ENCODE measurements at places on chromosomes 2 and 18. TPM values are rescaled to one million over a fixed set of nuclear protein-coding genes. Genes with fewer than 3 reads are reported as not detected.
A peak's percentile ranks its signal among the peaks of the same experiment; 100 is the strongest.

GRCh38 chr2:3670376-3670775 lies 12.4 kb downstream of the ALLC start:
- no peak for DNase-seq

DNA sequence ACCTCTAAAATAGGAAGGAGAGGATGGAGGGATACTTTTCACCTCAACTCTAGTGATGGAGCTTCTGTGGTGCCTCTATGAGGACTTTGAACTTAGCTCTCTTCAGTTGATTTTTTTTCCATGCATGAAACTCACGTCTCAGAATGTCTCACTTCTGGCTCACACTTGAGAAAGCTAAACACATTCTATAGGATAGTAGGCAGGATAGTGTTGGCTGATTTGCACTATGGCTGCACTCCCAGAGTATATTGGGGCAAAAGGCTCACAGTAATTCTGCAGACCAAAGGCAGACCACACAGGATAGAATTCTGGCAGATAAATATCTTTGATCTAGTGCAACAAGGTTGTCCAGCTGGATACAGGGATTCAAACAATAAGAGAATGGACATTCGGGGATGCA lies 1093.5 kb downstream of the LRP1B start:
- DNase-seq, result no peak

GRCh38 chr2:44935729-44936098 lies 5.8 kb upstream of the SIX3 start:
- no peak for DNase-seq

DNA sequence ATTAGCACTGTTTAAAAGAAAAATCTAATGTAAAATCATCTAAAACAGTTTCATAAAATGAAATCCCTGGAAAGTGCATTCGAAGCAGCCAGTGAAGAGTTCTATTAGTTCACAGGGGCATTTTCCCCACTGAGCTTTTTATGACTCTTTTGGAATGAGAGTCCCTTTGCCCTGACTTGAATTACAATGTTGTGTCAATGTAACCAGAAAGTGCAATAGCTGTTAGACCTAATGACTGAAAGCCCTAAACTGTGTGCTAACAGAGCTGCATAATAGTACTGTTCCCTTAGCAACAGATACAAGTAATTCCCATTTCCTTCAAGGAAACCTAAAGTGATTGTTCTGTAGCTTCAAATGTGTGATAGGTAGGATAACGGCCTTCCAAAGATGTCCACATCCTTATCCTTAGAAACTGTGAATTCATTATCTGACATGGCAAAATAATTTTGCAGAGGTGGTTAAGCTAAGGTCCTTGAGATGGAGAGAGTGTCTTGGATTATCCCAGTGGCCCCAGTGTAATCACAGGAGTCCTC lies 134.4 kb downstream of the L3MBTL4 start:
- no peak for DNase-seq

- DNase-seq, result no peak
Measured at GRCh38 chr18:76405280-76405679, 89.8 kb downstream of the ZNF516 start.

DNA sequence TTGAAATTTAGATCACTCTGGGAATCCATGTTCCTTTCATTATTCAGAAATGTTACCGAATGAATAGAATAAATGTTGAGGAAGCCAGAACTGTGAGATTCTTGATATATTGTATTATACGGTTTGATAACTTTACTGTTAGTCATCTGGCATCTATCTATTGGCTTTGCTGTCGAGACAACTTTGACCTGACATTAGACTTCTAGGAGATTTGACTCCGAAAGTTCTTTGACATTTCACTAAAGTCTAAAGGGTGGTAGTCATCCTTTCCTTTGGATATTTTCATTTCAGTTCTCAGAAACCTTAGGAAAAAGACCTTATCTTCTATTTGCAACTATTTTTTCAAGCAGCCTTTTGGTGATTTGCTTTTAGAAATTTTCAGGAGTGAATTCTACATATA lies 1.9 kb downstream of the BMPR2 start:
- no peak for DNase-seq

DNA sequence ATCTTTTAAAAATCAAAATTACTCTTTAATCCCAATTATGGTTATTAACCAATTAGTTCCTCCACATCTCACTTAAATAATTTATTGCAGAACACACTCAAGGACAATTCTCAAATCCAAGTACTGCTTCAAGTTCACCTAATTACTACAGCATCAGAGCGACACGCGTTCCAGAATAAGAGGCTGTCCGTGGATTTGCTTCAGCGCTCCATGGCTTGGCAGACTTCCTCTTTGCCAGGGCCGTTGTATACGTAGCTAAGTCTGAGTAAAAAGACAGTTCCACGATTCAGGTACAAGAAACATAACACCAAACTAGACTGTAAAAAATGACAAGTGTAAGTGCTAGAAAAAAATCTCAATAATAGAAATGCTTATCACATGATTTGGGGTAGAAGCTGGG lies 153.2 kb upstream of the MYT1L start:
- DNase-seq, result peak; percentile 71

GRCh38 chr2:108858894-108859293 lies 72.3 kb downstream of the CCDC138 start:
- no peak for DNase-seq

DNA sequence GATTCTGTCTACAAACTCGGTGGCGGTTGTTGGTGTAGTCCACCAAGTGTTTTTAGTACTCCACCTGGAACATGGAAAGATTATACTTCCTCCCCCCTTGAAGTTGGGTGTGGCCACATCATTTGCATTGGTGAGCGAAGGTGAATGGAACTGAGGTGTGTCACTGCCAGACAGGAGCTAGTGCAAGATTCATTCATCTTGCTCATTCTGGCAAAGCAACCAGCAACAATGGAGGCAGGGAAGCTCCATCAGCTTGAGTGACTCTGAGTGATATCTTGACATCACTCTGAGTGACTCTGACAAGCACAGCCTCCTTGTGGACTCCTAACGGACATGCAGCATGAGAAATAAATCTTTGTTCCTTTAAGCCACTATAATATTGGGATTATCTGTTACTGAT lies 54.7 kb upstream of the SLC1A4 start:
- no peak for DNase-seq

DNA sequence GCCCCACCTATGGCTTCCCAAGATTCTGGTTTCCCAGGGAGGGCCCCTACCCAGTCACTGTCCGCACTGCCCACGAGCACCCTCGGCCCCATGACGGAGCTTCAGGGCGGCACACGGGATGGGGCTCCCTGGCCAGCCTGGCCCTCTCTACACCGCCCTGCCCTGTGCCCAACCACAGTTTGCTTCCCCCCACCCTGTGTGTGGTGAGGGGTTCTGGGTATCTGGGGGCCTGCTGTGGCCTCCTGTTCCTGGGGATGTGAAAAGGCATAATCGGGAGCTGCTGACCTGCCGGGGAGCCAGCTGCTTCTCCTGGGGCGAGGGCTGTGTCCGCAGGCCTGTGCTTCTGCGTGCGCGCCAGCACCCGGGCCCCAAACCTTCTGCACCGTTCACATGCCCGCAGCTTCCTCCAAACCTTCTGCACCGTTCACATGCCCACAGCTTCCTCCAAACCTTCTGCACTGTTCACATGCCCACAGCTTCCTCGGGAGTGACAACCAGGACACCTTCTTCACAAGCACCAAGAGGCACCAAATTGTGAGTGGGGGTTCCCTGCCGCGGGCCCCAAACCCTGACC lies 12.4 kb downstream of the ANO7 start:
- no peak for DNase-seq

GRCh38 chr2:219718066-219718465 lies 90.6 kb downstream of the SLC4A3 start:
- DNase-seq, result no peak

- no peak for DNase-seq
Measured at GRCh38 chr2:63040586-63040985, 10.0 kb upstream of the OTX1 start.

- DNase-seq, result peak; percentile 59
Measured at GRCh38 chr2:19349911-19350677, 8.3 kb downstream of the OSR1 start.

- no peak for DNase-seq
Measured at GRCh38 chr2:163187995-163188655, 349.6 kb upstream of the KCNH7 start.

GRCh38 chr2:149702571-149702970 lies 115.0 kb upstream of the MMADHC start:
- peak; percentile 27 for DNase-seq

DNA sequence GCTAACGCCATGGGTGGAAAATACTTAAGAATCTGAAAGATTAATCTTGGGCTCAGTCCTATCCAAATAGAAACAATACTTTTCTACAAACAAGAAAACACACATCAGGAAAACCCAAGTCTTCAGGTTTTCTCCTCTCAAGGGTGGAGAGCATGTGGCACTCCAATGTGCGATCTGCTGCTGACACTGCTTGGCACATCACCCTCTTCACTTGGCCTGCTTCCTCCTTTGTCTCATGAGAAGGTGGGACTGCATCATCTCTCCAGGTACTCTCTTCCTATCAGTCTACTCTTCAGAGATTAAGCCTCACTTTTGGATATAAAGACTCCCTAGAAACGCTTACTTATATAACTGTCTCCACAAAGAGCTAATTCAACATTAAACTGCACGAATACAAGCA lies 26.4 kb downstream of the HDLBP start:
- no peak for DNase-seq

GRCh38 chr2:40374543-40375240 lies 77.2 kb downstream of the SLC8A1 start:
- DNase-seq, result no peak

- no peak for DNase-seq
Measured at GRCh38 chr2:124369181-124369580, 344.1 kb downstream of the CNTNAP5 start.

- DNase-seq, result no peak
Measured at GRCh38 chr2:61045226-61045625, 20.4 kb upstream of the SANBR start.

GRCh38 chr2:160328811-160329527 lies 128.9 kb upstream of the ITGB6 start:
- DNase-seq, result no peak

NEU4 gene
- total RNA-seq, result 1.1 TPM

RAB27B gene
- 0.21 TPM for total RNA-seq

VIT gene
- total RNA-seq, result 23.1 TPM

TSPYL6 gene
- not detected for total RNA-seq

EMILIN2 gene
- 17.9 TPM for total RNA-seq

SLC30A3 gene
- total RNA-seq, result 0.67 TPM

ZNF516 gene
- 44.8 TPM for total RNA-seq

TXNDC2 gene
- total RNA-seq, result not detected

PRKAG3 gene
- not detected for total RNA-seq

NMUR1 gene
- total RNA-seq, result not detected

KIF1A gene
- 1.2 TPM for total RNA-seq
